Stromal cell of bone marrow (primary cell): ENCODE measurements at places on chromosomes 7 and 10.

- no peak for DNase-seq
Measured at GRCh38 chr7:116815041-116815440, 47.3 kb upstream of the CAPZA2 start.

DNA sequence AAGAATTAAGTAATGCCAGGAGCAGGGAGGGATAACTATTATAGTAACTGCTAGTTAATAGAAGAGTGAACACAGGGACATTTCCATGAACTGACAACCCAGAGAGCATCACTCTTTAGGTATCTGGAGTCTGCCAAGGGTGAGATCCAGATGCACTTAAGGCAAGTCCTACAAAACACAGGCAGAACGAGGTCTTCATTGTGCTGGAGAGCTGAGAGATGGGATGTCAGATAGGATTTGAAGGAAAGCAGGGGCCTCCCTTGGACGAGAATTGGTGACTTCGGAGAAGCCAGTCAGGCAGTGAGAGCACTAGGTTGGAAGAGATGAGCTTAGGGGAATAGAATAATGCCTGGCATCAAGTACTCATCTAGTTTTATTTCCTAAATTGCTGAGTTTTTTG, 684.5 kb downstream of the GATA3 start:
- DNase-seq = no peak

DNA sequence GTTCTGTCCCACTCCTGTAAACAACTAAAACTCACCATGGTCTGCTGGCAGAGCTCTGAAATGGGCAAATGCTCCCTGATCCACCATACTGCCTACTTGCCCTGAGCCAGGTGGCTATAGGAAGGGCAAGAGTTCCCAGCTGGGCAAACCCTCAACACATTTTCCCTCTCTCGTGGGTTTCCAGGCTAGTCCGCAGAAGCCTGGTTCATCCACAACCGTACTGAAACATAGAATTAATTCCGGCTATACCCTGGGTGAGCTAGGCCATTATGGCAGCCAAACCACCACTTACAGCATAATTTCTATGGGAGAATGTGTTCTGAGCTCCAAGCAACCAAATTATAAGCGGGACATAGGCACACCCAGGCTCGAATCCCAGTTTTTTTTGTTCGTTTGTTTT, 20.1 kb upstream of the DDIT4 start:
- no peak for DNase-seq

- no peak for DNase-seq
Measured at GRCh38 chr7:54161621-54162020, 380.6 kb upstream of the VSTM2A start.

DNA sequence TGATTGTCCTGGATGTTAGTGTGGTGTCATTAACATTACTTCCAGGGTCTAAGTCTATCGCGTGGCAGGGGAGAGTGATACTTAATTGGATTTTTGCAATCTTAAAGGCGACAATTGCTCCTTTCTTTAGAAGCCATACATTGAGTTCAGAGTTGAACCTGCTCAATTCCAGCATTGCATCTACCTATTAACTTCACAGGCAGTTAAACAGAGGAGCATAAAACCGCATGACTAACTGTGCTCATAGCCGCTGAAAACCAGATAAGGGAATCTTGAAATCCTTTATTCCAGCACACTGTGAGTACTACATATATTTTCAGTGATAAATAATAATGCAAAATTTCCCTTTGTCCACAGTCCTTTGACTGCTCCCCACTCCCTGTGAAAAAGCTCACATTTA, 255.3 kb downstream of the STK31 start:
- DNase-seq = no peak

- DNase-seq = no peak
Measured at GRCh38 chr7:22996470-22996869, 17.5 kb downstream of the HYCC1 start.
